ENCODE measurements at places on chromosomes 11 and 22.

DNA sequence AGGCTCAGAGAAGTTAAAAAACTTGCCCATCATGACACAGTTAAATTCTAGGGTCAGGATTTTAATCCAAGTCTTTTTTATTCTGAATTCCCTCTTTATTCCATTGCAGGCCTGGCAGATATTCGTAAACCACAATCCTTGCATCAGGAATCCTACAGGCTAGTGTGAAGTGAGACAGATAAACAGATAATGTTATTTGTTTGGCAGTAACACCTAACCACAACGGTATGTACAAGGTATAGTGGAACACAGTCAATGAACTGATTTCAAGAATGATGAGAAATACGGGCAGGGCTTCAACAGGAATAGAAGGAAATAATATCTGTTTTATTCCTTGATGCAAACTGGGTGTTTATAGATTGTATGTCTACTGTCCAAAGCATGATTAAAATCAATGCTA is 32.0 kb upstream of the NARS2 start:
- H3K4me1 ChIP-seq: no peaks in the 10 kb centered on the region
- peaks cover 19% of the 10 kb centered on the region for H3K27me3 ChIP-seq
- no peak overlapping the region for H3K4me3 ChIP-seq
- H3K27ac ChIP-seq: no peak overlapping the region
- H3K36me3 ChIP-seq: no peaks in the 10 kb centered on the region

DNA sequence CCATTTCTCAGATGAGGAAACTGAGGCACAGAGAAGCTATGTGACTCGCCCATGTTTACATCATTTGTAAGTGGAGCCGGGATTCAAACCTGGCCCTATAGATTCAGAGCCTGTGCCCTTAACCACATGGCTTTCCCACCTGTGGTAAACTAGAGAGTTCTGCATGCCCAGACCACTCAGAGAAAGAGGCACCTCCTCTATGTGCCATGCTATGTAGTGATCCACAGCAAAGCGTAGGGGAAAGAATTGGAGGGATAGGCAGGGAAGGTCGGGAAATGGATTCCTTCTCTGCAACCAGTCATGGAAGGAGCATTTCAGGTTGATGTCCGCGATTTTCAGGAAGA is 15.4 kb upstream of the POU2AF2 start:
- ATAC-seq: peak; percentile 38
- no peaks in the 10 kb centered on the region for H3K36me3 ChIP-seq
- no peaks in the 10 kb centered on the region for H3K27me3 ChIP-seq
- no peak overlapping the region for H3K27ac ChIP-seq

- H3K27ac ChIP-seq: peak overlapping the region; percentile 91
- no peak for ATAC-seq
- H3K36me3 ChIP-seq: no peaks in the 10 kb centered on the region
- no peaks in the 10 kb centered on the region for H3K27me3 ChIP-seq
Measured at GRCh38 chr11:63765688-63766241, 2.8 kb downstream of the ZFTA start.

- ATAC-seq: no peak
- H3K27ac ChIP-seq: no peak overlapping the region
- no peak overlapping the region for H3K4me3 ChIP-seq
- H3K36me3 ChIP-seq: no peaks in the 10 kb centered on the region
- H3K4me1 ChIP-seq: peaks cover 8% of the 10 kb centered on the region
Measured at GRCh38 chr11:15723966-15724365, 609.2 kb downstream of the INSC start.

DNA sequence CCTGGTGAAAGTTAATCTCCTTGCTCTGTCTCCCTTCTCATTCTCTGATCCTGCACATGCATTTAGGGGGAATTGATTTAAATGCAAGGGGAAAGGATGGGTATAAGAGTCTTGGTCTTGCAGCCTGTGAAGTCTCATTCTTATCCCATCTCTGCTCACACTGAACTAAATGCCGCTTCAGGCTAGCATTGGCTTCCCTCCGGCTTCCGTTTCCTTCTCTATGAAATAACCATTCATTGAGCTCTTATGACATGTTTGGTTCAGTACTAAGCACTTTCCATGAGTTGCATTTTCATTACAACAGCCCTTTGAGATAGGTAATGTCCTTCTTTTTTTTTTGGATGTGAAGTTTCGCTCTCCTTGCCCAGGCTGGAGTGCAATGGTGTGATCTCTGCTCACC is 5.6 kb downstream of the ZBTB16 start:
- H3K4me3 ChIP-seq: peak overlapping the region; percentile 56
- H3K27ac ChIP-seq: no peak overlapping the region
- no peaks in the 10 kb centered on the region for H3K27me3 ChIP-seq
- no peak for ATAC-seq
- no peaks in the 10 kb centered on the region for H3K36me3 ChIP-seq

DNA sequence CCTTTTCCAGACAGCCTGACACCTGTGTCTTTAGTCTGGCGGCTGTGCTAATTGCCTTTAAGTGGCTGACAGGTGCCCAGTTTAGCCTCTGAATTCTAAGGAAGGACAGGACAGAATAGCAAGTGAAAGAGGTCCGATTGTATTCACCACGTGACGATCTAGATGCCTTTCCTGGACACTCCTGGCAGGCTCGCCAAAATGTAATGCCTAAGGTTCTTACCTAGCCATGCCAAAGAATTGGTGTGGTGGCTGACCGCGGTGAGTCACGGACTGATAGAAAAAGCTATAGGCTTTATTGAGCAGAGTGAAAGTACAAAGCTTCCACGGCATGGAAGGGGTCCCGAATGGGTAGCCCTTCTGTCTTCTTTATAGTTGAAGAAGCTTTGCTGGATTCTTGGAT is 26.7 kb downstream of the ANKRD42 start:
- no peaks in the 10 kb centered on the region for H3K4me1 ChIP-seq
- no peak overlapping the region for H3K27ac ChIP-seq
- peaks cover 9% of the 10 kb centered on the region for H3K36me3 ChIP-seq
- H3K27me3 ChIP-seq: no peaks in the 10 kb centered on the region

- no peaks in the 10 kb centered on the region for H3K36me3 ChIP-seq
- H3K27me3 ChIP-seq: peaks cover 26% of the 10 kb centered on the region
- peak; percentile 89 for ATAC-seq
- H3K4me1 ChIP-seq: no peaks in the 10 kb centered on the region
- no peak overlapping the region for H3K4me3 ChIP-seq
Measured at GRCh38 chr22:37166675-37167066, 17.0 kb upstream of the IL2RB start.

DNA sequence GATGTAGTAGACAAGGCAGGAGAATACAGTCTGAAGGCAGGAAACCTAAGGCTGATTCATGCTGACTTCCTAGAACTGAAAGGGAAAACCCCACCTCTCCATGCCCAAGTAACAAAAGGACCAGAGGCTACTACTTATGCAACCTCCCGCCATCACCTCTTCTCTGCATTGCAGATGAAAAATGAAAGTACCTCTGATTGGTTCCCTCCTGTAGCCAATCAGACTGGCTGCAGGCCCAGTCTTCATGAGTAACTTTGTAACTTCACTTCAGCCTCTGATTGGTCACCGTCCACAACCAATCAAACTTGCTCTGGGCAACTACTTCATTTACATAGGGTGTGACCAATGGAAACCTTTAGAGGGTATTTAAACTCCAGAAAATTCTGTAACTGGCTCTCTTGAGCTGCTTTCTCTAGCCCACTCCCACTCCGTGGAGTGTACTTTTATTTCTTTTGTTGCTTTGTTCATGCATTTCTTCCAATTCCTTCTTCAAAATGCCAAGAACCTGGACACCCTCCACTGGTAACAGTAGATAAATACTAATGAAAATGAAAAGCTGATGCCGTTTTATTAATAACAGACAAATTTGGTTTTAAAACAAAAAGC is 5.2 kb upstream of the MAP6 start:
- H3K36me3 ChIP-seq: no peaks in the 10 kb centered on the region
- H3K4me3 ChIP-seq: no peak overlapping the region
- peaks cover 8% of the 10 kb centered on the region for H3K27me3 ChIP-seq
- no peak for ATAC-seq

GRCh38 chr11:8247312-8247711 is 16.4 kb downstream of the LMO1 start:
- no peaks in the 10 kb centered on the region for H3K36me3 ChIP-seq
- H3K27ac ChIP-seq: no peak overlapping the region
- no peak overlapping the region for H3K4me3 ChIP-seq
- peaks cover 2% of the 10 kb centered on the region for H3K27me3 ChIP-seq

GRCh38 chr11:81916451-81916850 is 817.2 kb downstream of the FAM181B start:
- ATAC-seq: no peak
- H3K4me3 ChIP-seq: no peak overlapping the region
- H3K27ac ChIP-seq: no peak overlapping the region

DNA sequence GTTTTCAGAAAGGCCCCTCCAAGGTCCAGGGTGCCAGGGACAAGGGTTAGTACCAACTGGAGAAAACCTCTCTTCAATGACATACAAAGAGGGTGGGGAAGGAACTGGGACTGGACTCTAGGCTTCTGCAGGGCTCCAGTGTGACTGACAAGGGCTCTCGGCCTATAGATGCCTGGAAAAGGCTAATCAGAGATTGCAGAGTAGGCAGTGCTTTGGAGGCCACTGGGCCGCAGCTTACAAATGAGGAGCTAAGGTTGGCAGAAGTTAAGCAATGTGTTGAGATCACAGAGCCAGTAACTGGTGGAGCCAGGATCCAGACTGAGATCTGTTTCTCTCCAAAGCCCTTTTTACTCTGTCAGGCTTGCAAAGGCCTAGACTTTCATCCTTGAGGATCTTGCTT is 7.4 kb upstream of the DGKZ start:
- no peaks in the 10 kb centered on the region for H3K27me3 ChIP-seq
- no peak for ATAC-seq
- H3K36me3 ChIP-seq: no peaks in the 10 kb centered on the region
- no peaks in the 10 kb centered on the region for H3K4me1 ChIP-seq

GRCh38 chr11:47366020-47366490 is 12.3 kb downstream of the SPI1 start:
- H3K27me3 ChIP-seq: no peaks in the 10 kb centered on the region
- H3K36me3 ChIP-seq: no peaks in the 10 kb centered on the region
- ATAC-seq: no peak
- no peaks in the 10 kb centered on the region for H3K4me1 ChIP-seq
- H3K27ac ChIP-seq: no peak overlapping the region

GRCh38 chr11:110812086-110812733 is 100.0 kb upstream of the ARHGAP20 start:
- no peak overlapping the region for H3K4me3 ChIP-seq
- H3K27me3 ChIP-seq: no peaks in the 10 kb centered on the region
- no peak for ATAC-seq
- H3K27ac ChIP-seq: no peak overlapping the region

DNA sequence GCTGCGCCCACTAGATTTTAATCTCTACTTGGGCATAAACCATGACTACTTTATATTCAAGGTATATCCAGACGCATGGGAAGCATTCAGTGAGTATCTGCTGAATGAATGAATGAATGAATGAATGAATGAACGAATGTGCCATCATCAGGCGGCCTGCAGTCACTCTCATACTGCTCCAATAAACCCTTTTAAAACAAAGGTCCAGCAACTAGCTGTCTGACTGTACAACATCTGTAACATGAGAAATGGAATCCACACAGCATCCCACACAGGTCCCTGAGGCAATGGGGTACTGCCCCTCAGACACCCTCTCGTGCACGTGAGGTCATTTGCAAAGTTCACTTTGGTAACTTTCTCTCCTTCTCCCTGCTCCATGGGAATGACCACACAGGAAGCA is 147.5 kb downstream of the LARGE1 start:
- H3K4me3 ChIP-seq: no peak overlapping the region
- no peaks in the 10 kb centered on the region for H3K27me3 ChIP-seq
- peaks cover 4% of the 10 kb centered on the region for H3K4me1 ChIP-seq
- H3K36me3 ChIP-seq: no peaks in the 10 kb centered on the region

DNA sequence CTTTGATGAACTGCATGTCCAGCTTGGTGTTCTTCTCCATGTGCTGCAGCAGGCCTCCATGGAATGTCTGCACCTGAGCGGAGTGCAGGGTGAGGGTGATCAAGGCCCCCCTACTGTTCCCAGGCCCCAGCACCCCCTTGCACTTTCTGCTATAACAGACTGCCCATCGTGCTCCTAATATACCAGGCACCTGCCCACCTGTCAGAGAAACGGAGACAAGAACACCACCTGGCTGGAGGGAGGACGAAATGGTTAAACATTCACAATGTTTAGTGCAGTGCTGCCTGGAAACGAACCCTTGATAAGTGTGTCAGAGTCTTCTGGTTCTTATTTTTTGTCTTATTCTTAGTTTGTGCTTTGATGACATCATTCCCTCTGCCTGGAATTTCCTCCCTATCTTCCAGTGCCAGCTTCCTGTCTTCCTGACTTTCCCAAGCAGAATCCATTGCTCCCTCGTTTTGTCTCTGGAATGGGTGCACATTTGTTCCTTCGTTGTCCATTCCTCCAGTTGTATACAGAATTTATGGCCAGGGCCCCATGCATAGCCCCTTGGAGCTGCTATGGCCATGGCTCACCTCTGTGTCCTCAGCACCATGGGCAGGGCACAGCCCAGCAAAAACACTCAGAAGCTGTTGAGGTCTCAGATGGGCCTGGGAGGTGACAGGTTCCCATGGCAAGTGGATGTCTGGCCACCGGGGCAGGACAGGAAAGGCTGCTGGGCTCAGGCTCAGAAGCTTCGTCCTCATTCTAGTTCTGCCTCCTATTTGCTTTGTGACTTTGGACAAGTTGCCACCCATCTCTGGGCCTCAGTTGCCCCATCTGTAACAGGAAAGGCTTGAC is 11.9 kb downstream of the BAIAP2L2 start:
- H3K27me3 ChIP-seq: no peaks in the 10 kb centered on the region
- H3K36me3 ChIP-seq: no peaks in the 10 kb centered on the region
- no peak overlapping the region for H3K4me3 ChIP-seq
- no peaks in the 10 kb centered on the region for H3K4me1 ChIP-seq
- ATAC-seq: no peak
- H3K27ac ChIP-seq: no peak overlapping the region

GRCh38 chr11:38153985-38154384 is 1555.9 kb upstream of the RAG2 start:
- no peaks in the 10 kb centered on the region for H3K27me3 ChIP-seq
- no peaks in the 10 kb centered on the region for H3K4me1 ChIP-seq
- no peak overlapping the region for H3K4me3 ChIP-seq
- no peak for ATAC-seq

GRCh38 chr11:14971865-14972580 is at the start of gene CALCA:
Gene CALCA (minus strand): TSS chr11:14972351. CDS start chr11:14971192, 1,159 bp downstream.
- peaks cover 94% of the 10 kb centered on the region for H3K27me3 ChIP-seq
- no peak for ATAC-seq
- no peak within 1 kb of the TSS for H3K27ac ChIP-seq
- no peaks in the 10 kb centered on the region for H3K36me3 ChIP-seq

- H3K27me3 ChIP-seq: no peaks in the 10 kb centered on the region
- ATAC-seq: no peak
- H3K27ac ChIP-seq: no peak overlapping the region
- H3K36me3 ChIP-seq: peaks cover 44% of the 10 kb centered on the region
Measured at GRCh38 chr11:66248903-66249302, 19.5 kb upstream of the RAB1B start.

DNA sequence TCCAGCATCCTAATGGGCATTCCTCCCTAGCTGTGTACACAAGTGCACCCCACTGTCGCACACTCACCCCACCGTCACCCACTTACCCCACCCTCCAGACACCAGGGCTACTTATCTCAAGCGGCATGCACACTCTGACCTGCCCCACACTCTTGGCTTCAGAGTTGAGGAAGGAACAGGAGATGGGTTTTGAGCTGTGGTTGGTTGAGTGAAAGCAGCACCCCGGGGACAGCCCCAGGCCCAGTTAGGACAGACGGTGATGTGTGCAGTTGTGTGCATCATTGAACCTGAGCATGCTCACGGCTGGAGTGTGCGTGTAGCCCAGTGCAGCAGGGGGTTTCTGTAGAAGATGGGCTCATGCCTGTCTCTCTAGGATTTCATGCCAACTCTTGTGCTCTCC is 32.5 kb downstream of the AHNAK start:
- no peaks in the 10 kb centered on the region for H3K27me3 ChIP-seq
- peaks cover 51% of the 10 kb centered on the region for H3K36me3 ChIP-seq
- H3K4me3 ChIP-seq: no peak overlapping the region
- ATAC-seq: no peak
- H3K27ac ChIP-seq: peak overlapping the region; percentile 14
- H3K4me1 ChIP-seq: peaks cover 89% of the 10 kb centered on the region

All from gastroesophageal sphincter (tissue), 4 donors.